ENCODE measurements at places on chromosomes 3 and 15.

DNA sequence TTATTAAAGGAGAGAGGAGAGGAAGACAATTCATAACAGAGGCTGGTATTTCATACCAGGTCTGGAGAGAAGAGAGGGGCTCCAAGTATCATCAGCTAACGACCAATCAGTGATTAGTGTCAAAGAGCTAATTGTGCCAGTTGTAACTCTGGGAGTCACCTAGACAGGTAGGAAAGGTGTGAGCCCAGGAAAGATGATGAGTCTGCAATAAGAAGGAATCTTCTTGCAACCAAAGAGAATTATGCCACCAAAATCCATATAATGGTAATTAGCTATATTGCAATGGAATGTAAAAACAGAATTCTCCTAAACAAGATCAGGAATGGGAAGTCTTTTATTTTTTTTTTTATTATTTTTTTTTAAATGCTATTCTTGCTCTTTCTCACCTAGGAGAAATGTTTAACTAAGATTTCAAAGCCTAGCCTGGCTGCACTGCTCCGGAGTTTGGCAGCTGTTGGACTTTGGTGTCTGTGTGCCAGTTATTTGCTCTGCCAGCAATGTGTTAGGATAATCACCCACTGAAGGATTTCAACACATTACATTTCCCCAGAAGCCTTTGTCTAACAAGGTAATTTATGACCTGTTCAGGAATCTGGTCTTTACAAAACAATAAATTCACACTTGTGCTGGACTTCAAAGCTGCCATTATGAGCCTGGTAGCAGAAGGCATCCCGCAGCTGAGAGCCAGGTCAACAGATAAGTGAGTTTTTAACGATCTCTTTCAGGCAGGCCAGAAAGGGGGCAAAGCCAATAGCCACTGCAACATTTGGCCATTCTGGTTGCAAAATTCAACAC is 89.4 kb downstream of the FOXB1 start:
- no peak for DNase-seq

GRCh38 chr3:174777813-174778212 is 81.3 kb upstream of the NAALADL2 start:
- DNase-seq = no peak

GRCh38 chr15:49877117-49877872 is 241.7 kb downstream of the ATP8B4 start:
- DNase-seq = no peak

DNA sequence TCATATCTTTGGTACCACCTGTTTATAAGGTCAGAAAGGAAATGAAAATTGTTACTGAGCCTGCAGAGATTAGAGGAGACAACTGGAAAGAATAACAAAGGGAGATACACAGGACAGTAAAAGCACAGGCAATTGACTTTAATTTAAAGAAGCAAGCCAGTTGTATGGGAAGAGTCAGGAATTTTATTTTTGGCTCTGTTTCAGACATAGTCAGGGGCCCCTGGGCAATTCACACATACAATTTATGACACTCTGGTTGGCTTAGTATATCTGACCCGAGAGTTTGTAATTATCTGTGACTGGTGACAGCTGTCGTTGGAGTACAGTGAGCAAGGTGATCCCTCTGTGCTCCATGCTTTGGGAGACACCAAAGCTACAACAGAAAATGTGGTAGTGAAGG is 591.9 kb upstream of the NECTIN3 start:
- DNase-seq = no peak

- no peak for DNase-seq
Observed at GRCh38 chr15:56495053-56495452, 30.1 kb upstream of the MNS1 start.
